Stimulated activated CD8-positive, alpha-beta memory T cell treated with anti-CD3 and anti-CD28 coated beads, Interleukin-15, amount 100 ng/mL, for 48 hours (primary cell): ENCODE measurements at places on chromosomes 1 and 21.

DNA sequence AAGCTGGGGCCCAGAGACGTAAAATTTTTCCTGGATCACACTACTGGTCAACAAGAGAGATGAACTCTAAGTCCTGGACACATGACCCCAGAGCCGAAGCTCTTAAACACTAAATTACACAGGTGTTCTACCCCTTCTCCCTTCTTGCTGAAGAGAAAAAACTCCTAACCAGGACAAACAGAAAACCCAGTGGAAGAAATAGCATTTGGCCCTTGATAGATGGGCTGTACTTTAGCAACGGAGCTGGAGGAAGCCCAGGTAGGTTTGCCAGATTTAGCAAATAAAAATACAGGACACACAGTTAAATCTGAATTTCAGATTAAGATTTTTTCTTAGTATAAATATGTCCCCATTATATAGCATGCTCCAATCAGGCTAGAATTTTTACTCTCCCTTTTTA, 72.7 kb downstream of the DIRAS3 start:
- DNase-seq, result no peak

GRCh38 chr1:244664353-244664752, 11.4 kb downstream of the DESI2 start:
- no peak for DNase-seq

- DNase-seq, result no peak
Measured at GRCh38 chr1:208184966-208185654, 59.1 kb downstream of the PLXNA2 start.

DNA sequence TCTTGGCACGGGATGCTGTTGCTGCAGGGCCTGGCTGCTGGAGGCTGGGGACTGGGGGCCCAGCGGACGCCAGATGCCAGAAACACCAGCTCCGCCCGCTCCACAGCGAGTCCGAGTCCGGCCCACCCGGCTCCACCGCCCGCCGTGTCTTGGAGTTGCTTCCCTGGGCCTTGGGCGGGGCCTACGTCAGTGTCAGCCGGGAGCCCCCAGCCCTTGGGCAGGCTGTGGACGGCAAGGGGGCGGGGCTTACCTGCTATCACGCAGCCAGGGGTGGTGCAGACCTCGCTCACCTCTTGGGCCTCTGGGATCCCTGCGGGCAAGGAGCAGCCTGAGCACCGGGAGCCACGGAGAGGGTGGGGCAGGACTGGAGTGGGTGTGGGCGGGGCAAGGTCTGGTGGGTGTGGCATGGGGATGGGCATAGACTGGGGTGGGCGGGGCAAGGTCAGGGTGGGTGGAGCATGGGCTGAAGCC, 21.8 kb downstream of the MMEL1 start:
- DNase-seq, result no peak
